GOT3 (cell line): ENCODE measurements at places on chromosomes 7 and 10.
A peak's percentile ranks its signal among the peaks of the same experiment; 100 is the strongest.

DNA sequence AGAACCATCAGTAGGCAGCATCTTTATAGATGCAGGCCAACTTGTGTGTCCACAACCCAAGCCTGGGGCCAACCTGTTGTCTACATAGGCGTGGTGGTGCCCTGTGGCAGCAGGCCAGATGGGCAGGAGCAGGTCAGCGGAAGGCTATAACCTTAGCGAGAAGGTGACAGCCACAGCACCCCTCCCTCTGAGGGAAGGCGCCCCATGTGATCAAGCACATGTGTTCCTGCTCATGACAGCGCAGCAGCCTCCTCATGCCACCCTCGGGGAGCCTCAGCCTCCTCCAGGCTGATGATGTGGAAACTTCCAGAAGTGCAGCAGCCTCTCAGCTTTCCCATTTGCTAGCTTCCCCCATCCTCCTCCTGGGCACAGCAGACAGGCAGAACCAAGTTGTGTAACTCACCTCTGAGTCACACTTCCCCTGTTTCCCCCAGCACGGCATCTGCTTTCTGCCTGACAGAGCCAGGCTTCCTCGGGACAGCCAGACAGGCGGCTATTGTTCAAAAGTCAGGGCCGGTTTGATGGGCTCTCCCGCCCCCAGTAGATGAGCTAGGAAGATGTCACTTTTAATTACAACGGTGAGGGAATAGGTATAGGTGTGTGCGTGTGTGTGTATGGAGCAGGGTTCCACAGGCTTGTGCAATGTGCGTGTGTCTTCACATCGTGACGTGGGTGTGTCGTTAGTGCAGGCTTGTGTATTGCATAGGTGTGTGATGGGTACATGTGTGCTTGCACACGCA lies 312.0 kb upstream of the ZMIZ1 start:
- DNase-seq: peak; percentile 44

DNA sequence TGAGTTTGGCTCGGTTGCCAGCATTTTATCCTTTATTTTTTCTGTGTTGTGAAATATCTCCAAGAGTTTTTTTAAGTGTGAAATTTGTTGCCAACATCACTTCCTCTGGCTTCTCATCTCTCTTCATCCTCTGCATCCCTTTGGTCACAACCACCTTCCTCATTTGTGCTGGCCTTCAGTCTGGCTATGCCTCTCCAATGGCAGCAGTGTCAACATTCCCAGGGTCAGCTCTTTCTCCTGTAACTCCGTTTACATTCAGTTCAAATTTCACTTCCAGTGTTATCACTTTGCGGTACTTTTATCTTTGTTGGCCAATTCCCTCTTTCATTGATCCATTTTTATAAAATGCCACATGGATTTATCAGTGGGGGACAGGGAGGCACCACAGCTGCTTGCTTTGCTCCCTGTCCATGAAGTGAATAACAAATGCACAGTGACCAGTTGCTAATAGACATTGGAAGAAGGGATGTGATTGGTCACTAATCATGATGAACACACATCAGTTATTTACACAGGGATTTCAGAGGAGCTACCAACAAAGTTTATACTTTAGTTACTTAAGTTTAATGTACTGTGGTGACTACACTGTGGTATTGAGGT lies 311.4 kb upstream of the LRGUK start:
- DNase-seq: no peak

DNA sequence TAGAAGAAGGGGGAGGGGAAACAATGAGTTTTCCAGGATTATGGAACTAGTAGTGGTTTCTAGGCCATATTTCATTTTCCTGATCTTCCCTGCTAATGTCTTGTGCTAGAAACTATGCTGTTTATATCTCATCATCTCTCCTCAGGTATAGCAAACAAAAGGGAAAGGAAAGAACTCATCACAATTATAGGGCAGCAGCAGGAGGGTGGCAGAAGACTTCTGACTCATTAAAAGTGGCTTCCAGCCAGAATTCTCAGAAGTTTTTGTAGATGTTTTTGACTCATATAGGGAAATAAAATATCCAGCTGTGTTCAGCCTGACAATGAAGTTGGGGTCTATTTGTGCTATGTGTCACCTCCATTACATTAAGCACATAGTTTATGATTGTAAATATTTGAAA lies 6.5 kb downstream of the AHR start:
- DNase-seq: no peak

DNA sequence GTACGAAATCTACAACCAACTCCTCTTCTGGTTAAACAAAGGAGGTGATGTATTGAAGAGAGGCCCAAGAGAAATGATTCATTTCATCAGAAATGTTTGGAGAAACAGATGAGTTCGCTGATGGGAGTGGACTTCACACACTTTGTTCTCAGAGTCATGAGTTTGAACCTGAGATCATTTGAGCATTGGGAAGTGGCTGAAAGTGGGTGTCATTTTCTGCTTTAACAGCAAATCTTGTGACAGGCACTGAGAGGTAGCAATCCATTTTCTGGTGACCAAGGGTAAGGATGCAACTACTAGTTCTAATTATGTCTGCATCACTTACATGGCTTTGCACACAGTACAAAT lies 51.4 kb downstream of the RBM20 start:
- no peak for DNase-seq

DNA sequence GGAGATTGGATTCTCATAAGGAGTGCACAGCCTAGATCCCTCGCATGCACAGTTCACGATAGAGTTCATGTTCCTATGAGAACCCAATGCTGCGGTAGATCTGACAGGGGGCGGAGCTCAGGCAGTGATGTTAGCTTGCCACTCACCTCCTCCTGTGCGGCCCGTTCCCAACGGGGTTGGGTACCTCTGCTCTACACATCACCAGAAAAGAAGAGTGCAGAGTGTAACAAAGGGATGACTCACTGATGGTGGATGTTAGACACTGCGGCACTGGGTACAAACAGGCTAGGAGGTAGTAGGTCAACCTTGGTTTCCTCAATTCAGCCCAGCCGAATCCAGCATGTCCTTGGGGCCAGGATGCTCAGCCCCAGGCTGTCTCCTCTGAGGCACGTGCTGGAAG lies 66.8 kb upstream of the CHST15 start:
- DNase-seq: no peak

- peak; percentile 75 for DNase-seq
These were observed 18.3 kb downstream of the LRRC20 start for GRCh38 chr10:70363971-70364771.

DNA sequence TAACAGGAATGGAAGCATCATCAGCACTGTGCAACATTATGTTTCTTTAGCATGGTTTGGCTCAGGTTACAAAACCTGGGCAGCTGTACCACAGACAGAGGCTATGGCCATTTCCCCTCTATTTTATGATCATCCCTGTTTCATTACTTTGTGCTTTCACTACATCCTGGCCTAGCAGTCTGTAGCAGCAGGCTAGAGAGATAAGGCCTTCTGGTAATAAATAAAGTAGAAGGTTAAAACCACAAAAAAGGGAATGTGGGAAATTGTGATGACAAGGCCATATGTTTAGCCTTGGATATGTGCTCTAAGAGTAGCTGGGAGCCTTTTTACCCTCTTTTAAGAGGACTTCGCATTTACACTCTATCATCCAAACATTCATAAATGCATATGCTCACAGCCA lies 266.2 kb upstream of the PHF14 start:
- DNase-seq: no peak

GRCh38 chr7:84509522-84509921 lies 314.9 kb upstream of the SEMA3A start:
- no peak for DNase-seq

DNA sequence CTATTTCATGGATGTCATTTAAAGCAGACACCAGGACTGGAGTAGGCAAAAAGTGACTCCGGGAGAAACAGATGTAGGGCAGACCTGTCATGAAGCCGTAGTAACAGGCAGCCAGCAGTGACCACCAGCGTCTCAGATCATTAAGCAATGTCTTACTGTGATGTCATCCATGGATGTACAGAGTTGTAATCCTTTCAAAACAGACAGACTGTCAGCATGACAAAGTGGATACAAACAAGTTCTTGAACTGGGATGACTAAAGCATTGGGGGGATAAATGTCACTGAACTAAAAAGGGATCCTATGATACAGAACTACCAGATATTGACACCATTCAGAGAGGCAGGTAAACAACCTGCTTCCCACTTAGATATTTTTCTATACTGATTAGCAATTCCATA lies 675.5 kb downstream of the PARD3 start:
- no peak for DNase-seq

DNA sequence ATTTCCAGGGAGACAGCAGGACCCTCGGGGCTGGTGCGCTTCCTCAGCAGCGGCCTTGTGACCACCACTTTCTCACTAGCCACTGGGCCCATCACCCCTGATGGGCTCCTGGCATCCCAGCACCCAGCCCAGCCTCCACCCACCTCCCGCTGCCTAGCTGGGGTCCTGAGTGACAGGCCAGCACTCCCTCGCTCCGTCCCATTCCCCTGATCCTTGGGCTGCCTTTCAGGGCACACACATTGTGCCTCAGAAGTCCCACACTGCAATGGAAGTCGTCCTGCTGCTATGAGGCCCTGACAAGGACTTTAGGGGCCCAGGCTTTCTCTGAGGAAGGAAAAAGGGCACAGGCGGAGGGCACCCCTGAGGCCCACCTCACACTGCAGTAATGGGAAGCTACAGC lies 12.4 kb downstream of the CAMK2B start:
- no peak for DNase-seq

DNA sequence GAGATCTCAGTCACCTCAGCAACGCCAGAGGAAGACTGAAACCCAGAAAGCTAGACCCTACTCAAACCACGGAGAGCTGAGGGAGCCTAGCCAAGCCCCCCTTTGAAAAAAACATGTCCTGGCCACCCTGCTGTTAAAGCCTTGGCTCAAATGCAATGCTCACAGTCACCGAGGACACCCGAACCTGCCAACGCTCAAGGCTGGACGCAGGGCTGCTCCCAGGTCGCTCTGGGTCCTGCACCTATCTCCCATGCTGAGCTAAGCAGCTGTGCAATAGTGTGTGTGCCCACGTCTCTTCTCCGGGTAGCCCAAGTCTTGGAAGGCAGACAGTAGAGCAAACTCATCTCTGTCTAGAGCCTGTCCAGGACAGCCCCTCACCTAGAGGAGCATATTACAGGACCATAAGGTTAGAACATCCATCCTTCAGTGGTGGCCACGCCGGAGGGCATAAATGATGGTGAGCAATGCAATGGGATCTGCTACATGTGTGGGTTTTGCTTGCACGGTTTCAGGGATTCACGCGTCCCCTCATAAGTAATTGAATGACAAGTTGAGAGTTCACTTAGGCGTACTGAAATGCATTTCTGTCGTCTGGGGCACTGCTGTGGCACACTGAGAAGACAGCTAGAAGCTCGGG lies 94.2 kb upstream of the DDC start:
- no peak for DNase-seq

DNA sequence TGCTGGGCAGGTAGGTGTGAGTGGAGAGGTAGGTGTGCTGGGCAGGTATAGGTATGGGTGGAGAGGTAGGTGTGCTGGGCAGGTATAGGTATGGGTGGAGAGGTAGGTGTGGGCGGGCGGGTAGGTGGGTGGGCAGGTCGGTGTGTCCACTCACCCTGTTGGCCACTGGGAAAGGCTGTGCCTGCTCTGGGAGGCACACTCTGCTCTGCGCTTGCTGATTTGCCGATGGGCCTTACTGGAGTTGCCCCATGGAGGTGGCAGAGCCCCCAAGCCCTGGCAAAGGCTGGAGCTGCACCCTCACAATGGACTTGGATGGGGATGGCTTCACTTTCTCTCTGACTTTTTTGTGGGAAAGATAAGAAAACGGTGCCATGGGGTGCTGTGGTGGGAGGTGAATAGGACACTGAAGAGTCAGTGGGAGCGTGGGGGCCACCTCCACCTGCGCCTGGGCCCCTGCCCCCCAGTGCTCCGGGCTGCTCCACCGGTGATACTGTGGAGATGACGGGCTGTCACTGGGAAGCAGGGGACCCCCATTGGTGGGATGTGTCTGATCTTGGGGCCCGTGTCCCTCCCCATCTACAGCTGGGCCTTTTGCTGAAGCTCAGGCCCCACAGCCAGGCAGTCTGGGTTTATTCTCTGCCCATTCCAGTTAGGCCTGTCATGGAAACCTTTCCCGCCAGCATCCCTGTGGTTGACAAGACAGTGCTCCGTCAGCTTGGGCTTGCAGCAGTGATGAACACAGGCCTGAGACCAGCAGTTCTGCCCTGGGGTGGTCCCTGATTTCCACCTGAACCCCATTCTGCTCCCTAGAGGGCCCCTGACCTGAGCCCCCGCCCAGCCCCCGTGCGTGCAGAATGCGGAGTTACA lies 75.0 kb downstream of the NKX6-2 start:
- no peak for DNase-seq

DNA sequence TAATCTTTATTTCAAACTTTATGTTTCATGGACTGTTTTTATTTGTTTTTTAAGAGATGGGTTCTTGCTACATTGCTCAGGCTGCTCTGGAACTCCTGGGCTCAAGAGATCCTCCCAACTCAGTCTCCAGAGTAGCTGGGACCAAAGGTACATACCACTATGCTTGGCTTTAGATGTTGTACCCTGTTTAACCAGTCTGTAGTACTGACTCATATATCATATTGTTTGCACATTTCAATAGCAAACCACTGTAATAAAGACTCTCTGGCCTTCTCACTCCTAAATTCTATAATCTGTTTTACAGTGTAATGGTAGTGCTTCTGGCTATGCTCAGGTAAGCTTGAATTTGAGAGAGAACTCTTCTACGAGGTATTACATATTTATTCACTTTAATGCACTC lies 413.6 kb upstream of the PCDH15 start:
- no peak for DNase-seq

DNA sequence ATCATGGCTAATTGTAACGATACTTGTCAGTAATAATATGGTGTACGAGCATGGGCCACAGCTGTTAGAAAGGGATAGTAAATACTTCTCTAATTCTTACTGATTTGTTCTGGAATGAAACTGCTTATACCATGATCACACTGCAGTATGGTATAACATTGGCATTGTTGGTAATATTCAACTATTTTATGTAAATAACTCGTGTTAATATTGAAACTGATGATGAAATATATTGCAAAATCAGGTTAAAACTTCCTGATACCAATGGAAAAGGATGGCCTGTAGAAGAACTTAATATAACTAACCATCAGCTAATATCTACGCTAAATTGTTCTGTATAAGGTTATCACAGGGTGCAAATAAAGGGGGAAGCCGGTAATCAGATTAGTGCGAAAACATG lies 10.3 kb downstream of the OR2A14 start:
- DNase-seq: no peak

- no peak for DNase-seq
These were observed 4.1 kb upstream of the VSTM2A start for GRCh38 chr7:54538122-54538521.

DNA sequence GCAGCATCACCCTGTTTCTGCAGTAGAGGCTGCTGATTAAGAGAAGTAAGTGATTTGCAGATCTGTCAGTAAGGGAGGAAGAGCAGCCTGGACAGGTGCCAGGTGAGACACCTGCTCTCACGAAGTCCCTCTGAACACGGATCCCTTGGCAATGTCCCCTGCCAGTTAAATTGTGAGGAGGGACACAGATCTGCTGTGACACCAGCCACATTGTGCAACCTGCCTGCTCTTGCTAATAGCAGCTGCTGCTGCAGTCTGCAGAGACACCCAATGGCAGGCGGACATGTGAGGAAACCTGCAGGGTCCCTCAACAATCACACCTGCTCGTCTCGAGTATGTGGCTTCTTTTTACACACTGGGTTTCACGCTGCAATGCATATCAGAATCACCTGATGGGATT lies 31.9 kb downstream of the ANXA11 start:
- DNase-seq: no peak

GRCh38 chr7:129740574-129741410 lies 129.3 kb downstream of the NRF1 start:
- DNase-seq: no peak

- DNase-seq: no peak
These were observed 34.3 kb downstream of the INPP5A start for GRCh38 chr10:132571650-132572544.
